Inflammatory macrophage treated with lipopolysaccharide for 4 hours (primary cell): ENCODE measurements at places on chromosomes 6 and 20.
A peak's percentile ranks its signal among the peaks of the same experiment; 100 is the strongest.

GRCh38 chr20:1297486-1297885 lies 31.4 kb downstream of the SNPH start:
- no peak for DNase-seq

DNA sequence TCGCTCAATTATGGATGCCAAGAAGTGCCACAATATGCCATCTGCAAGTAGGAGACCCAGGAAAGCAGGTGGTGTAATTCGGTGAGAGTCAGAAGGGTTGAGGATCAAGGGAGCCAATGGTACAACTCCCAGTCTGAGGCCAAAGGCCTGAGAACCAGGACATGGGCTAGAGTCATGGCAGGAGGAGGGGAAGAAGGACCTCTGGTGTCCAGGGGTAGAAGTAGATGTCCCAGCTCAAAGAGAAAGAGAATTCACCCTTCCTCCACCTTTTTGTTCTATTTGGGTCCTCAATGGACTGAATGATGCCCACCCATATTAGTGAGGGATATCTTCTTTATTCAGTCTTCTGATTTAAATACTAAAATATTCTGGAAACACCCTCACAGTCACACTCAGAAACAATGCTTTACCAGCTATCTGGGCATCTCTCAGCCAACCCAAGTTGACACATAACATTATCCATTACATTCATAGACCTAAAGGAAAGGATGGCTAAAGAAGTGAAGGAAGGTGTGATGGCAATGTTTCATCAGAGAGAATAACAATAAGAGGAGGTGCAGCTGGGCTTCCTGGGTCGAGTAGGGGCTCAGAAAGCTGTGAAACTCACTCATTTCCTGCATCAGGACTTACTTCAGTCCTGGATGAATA lies 21.2 kb upstream of the HLA-DQA1 start:
- no peak for DNase-seq

DNA sequence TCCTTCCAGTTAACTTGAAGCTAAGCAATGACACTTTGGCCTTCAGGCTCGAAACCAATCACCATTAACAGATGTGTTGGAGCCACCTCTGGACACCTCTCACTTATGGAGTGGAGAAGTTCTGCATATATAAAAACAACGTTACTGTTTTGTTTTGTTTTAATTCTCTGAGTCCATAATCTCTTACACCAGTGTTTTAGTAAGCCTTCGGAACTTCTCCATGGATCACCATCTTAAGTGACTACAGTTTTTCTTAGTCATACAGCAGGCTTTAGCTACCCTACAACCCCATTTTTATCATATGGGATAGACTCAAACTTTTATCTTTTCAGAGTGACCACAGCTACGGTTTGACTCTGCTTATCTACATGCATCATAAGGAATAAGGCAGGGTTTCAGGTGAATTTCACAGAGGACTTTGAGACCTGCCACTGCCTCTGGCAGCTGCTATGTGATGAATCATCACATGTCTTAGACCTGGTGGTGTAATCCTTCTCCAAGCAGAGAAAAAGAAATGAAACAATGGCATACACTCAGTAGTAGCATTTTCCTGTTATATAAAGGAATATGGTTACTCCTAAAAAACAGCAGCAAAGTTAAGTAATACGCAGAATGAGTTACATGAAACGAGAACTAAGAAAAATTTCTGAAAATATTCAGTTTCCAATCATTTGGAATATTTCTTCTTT lies 5.5 kb upstream of the HDDC2 start:
- DNase-seq: peak; percentile 65

DNA sequence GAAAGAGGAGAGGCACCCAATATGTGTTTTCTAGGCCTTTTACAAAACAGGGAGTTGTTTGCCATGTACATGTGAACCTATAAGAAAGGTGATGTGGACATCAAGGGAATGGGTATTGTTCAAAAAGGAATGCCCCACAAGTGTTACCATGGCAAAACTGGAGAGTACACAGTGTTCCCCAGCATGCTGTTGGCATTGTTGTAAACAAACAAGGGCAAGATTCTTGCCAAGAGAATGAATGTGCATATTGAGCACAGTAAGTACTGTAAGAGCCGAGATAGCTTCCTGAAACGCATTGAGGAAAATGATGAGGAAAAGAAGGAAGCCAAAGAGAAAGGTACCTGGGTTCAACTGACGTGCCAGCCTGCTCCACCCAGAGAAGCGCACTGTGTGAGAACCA lies 13.1 kb downstream of the QRSL1 start:
- DNase-seq: no peak

- peak; percentile 86 for DNase-seq
Observed at GRCh38 chr6:2688401-2689064, 62.2 kb downstream of the MYLK4 start.

GRCh38 chr6:147127587-147127986 lies 76.6 kb upstream of the STXBP5 start:
- no peak for DNase-seq

GRCh38 chr6:144197919-144198318 lies 47.6 kb downstream of the STX11 start:
- DNase-seq: no peak

DNA sequence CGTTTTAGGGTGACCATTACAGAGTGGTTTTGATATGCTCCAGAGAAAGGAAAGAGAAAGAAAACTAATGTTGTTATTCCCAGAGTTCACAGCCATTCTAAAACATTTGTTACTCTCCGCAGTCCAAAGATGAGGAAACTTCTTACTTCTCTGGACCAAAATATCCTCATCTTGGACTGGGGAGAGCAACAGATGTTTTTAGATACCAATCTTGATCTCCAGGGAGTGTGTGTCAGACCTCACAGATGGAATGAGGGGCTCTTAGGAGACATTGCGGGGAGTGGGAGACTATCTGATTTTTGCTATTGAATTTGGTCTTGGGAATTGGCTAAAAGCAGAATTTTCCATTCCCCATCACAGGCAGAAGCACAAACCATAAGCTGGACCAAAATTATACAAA lies 110.8 kb downstream of the TNFAIP3 start:
- no peak for DNase-seq

GRCh38 chr20:24577271-24577909 lies 108.0 kb downstream of the SYNDIG1 start:
- no peak for DNase-seq

DNA sequence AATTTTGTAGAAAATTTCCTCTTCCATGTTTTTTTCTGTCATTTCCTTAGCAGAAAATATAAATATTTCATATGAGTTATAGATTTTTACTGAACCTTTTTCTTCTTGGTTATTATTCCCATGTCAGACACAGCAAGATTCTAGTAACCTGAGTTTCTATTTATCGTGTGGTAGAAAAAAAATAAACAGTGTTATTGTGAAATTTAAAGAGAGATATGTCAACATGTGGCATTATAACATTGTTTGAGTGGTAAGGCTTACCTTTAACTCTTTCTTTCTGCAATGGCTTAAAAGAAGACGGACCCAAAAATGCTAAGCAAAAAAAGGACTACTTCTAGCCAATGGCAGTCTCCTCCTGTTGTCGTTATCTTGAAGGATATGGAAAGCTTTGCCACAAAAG lies 18.9 kb downstream of the ORC3 start:
- DNase-seq: no peak

DNA sequence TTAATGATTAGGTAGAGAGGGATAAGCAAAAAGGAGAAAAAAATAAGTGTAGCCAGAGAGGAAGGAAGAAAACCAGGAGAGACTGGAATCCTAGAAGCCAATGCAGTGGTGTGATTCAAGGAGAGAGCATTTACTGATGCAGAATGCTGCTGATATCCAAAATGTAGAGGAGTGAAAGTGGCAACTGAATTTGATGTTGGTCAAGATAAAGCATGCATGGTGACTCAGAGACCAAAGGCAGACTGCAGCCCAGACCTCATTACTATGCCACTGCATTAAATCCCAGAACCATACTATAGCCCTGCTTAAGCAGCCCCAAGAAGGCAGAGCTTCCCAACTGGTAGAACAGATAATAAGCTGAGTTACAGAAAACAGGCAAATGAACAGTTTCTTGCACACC lies 15.8 kb downstream of the KLHL32 start:
- no peak for DNase-seq

DNA sequence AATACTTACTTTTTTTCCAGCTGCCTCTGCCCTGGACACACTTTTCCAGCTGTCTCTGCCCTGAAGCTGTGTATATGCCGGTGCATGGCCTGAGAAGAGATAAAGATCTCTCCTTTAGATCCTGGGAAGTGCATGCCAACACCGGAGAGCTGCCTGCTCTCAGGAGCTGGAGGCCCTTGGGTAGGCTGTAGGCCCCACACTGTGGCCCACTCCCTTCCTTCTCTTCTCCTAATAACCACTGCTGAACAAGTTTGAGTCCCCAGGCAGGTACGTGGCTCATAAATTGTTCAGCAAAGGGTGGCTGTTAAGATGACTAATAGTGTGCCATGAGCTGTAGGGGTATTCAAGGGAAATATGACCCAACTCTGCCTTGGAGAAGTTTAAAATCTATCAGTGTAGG lies 102.5 kb downstream of the CD24 start:
- DNase-seq: no peak

- DNase-seq: no peak
Observed at GRCh38 chr6:26124781-26125685, 37.8 kb downstream of the HFE start.
